ENCODE measurements at places on chromosomes 4 and X. TPM values are rescaled to one million over a fixed set of nuclear protein-coding genes. Genes with fewer than 3 reads are reported as not detected.

The PTPN13 gene
- 46.9 TPM for total RNA-seq

The PPP4R3C gene
- total RNA-seq: not detected

The CT45A1 gene
- total RNA-seq: not detected

The ZFP42 gene
- not detected for total RNA-seq

The DYNLT3 gene
- 75.4 TPM for total RNA-seq

The HTATSF1 gene
- 39.2 TPM for total RNA-seq

The TEX13C gene
- not detected for total RNA-seq

The SPANXN5 gene
- not detected for total RNA-seq

The FGFR3 gene
- 0.59 TPM for total RNA-seq

The ADAMTS3 gene
- total RNA-seq: 5.5 TPM

The GPR143 gene
- total RNA-seq: 1.5 TPM

The CYLC1 gene
- total RNA-seq: not detected

The TRAM1L1 gene
- 3.3 TPM for total RNA-seq

The SPANXN4 gene
- total RNA-seq: not detected

The CXCL5 gene
- 9.1 TPM for total RNA-seq

The TRIML2 gene
- total RNA-seq: 0.14 TPM

The DDIT4L gene
- total RNA-seq: 2.7 TPM

The LDB2 gene
- total RNA-seq: 4.8 TPM

The IBSP gene
- total RNA-seq: not detected

The TENM3 gene
- 28.5 TPM for total RNA-seq

The SLC25A53 gene
- 9.1 TPM for total RNA-seq

The PSAPL1 gene
- not detected for total RNA-seq

The ANAPC4 gene
- 22.9 TPM for total RNA-seq

The SUPT20HL1 gene
- total RNA-seq: under 0.01 TPM

The CABS1 gene
- total RNA-seq: not detected

The IGSF1 gene
- 0.14 TPM for total RNA-seq

The PAGE4 gene
- total RNA-seq: not detected

The FAM184B gene
- 0.05 TPM for total RNA-seq

The HSPA4L gene
- 21.2 TPM for total RNA-seq

The FRMD7 gene
- 0.05 TPM for total RNA-seq

Measured in smooth muscle cell of the umbilical artery (primary cell).